Left renal cortex interstitium (tissue), 4 donors: ENCODE measurements at places on chromosomes 7 and 10. TPM values are rescaled to one million over a fixed set of nuclear protein-coding genes. Genes with fewer than 3 reads are reported as not detected.

UBE2D1 gene
- 33.8 TPM for polyA plus RNA-seq

MASTL gene
- polyA plus RNA-seq = 15.4 TPM

PNLIPRP3 gene
- not detected for polyA plus RNA-seq

LIPF gene
- polyA plus RNA-seq = 0.11 TPM

AKR1C8 gene
- polyA plus RNA-seq = 0.31 TPM

HMX3 gene
- polyA plus RNA-seq = not detected

LRRC18 gene
- polyA plus RNA-seq = 0.17 TPM

IKZF1 gene
- polyA plus RNA-seq = 2.5 TPM

FGFR2 gene
- polyA plus RNA-seq = 106 TPM

PSAP gene
- 935 TPM for polyA plus RNA-seq

GRCh38 chr10:72702868-72703581, 11.1 kb downstream of the MCU start:
- DNase-seq = no peak

- DNase-seq = no peak
Measured at GRCh38 chr10:86823565-86823964, 67.1 kb downstream of the BMPR1A start.

DNA sequence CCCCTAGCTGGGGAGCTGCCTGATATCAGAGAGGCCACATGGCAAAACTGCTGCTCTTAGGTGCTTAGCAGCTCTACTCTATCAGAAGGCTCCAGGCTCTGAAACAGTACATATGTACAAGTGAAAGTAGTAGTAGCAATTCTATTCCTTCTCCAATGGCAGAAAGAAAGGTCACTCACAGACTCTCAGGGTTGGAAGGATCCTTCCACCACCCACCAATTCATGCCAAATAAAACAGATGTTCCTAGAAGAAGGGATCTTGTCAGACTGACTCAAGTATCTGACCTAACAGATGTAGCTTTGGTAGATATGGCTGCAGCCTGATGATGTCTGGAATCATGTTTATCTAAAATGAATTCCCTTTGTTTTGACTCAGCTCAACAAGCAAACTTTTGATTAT, 8.0 kb upstream of the ALDH18A1 start:
- no peak for DNase-seq

GRCh38 chr7:99699946-99700345, 20.1 kb upstream of the CYP3A5 start:
- no peak for DNase-seq

GRCh38 chr10:133335246-133336117, 1.2 kb downstream of the CALY start:
- no peak for DNase-seq

DNA sequence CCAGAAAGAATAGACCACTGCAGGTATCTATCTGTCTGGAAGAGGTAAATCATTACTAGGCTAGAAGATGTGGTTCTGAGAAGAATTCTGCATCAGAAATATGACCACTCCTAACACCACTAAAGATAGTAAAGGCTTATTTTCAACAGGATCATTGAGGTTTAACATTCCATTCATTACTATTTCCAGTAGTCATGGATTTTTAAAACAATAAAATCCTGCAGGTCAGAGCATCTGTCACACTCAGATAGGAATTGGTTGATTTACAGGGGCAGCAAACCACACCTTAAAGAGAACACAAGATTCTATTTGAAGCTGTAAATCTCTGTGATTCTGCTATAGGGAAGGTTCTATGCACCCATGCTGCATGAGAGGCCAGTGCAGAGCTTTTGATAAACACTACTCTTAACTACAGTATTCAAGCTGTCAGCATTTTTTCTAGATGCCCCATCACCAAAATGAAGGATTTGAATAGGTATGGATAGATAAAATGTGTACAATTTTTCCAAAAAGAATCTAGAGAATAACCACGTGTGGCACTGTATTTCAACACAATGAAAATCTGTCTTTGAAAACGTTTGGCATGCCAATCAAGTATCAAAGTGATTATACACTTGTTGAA, 14.6 kb downstream of the LRRC17 start:
- no peak for DNase-seq

DNA sequence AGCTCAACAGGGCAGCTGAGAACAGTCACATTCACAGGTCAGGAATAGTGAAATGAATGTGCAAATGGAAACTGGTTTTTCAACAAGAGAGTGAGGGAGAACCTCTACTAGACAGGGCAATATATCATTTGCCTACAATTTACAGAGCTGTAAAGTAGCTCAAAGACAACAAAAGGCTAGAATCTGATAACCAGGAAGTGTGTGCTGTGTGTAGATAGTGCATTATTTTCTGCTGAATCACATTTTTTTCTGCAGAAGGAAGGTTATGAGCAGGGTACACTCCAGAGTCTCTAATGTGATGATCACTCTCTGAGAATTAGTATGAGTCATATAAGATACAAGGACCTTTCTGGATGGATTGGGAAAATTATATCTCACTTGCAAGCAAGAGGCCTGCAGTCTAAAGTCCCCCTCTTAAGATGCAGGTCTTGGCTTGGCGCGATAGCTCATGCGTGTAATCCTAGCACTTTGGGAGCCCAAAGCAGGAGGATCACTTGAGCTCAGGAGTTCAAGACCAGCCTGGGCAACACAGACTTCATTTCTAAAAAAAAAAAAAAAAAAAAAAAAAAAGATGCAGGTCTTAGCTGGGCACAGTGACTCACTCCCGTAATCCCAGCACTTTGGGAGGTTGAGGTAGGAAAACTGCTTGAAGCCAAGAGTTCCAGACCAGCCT, 59.9 kb upstream of the COBL start:
- DNase-seq = no peak

- no peak for DNase-seq
Measured at GRCh38 chr10:67492317-67493019, 203.5 kb downstream of the CTNNA3 start.

DNA sequence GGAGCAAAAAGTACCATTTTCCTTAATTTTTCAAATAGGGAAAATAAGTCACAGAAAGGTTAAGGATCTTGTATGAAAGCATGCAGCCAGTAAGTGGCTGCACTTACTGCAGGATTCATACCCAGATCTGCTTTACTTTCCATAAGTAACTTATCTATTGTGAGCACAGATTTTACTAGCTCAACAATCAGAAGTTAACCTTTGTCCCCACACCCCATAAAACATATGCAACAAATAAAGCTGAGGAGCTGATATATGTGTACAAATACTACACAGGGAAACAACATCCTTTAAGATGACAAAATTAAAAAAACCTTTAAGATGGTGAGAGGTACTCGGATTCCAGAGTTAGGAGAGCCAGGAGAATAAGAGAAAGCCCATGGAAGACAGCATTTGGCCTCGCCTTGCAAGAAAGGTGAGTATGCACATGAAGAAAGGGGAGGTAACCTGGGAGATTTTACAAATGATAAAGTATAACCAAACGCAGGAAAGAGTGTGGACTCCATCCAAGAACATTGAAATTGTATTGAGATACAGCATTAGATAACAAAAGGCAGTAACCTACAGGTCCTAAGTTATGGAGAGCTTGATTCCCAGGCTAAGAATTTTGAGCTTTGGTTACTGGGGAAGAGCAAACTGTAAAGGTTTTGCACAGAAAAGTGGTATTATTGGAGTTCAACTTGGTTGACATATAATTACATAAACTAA, 87.1 kb downstream of the ITGB8 start:
- DNase-seq = no peak

GRCh38 chr7:5296611-5297226, 14.0 kb downstream of the SLC29A4 start:
- no peak for DNase-seq

GRCh38 chr10:112313911-112314310, 30.7 kb downstream of the TECTB start:
- DNase-seq = no peak

- no peak for DNase-seq
Measured at GRCh38 chr10:29530112-29530976, 104.4 kb downstream of the SVIL start.

DNA sequence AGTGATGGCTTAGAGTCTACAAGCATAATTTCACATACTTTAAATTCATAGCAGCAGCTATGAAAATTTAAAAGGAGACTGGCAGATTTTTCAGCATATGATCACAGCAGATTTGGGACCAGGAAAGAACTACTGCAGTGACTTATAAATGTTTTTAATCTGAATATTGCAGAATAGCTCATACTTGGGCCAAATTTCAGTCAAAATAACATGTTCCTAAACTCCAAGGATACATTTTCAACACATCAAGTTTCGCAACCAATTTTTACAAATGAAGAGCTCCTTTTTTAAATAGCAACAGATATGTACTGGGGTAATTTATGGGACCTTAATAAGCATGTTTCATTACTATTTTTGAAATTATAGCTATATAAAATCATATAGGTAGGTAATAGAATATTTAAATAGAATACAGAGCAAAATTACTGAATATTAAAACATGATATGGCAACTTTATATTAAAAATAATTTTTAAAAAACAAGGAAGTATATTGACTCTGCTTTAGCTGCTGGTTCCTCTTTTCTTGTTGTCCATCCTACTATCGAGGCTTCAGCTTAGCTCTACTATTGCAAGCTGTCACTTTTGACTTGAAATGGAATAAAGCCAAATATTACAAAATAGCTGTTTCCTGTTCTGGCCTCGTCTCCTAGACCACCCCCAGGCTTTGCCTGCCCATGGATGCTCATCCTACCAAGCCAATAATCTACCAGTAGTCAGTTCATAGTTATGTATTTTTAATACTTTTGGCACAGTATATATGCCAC, 123.1 kb downstream of the NRBF2 start:
- no peak for DNase-seq

DNA sequence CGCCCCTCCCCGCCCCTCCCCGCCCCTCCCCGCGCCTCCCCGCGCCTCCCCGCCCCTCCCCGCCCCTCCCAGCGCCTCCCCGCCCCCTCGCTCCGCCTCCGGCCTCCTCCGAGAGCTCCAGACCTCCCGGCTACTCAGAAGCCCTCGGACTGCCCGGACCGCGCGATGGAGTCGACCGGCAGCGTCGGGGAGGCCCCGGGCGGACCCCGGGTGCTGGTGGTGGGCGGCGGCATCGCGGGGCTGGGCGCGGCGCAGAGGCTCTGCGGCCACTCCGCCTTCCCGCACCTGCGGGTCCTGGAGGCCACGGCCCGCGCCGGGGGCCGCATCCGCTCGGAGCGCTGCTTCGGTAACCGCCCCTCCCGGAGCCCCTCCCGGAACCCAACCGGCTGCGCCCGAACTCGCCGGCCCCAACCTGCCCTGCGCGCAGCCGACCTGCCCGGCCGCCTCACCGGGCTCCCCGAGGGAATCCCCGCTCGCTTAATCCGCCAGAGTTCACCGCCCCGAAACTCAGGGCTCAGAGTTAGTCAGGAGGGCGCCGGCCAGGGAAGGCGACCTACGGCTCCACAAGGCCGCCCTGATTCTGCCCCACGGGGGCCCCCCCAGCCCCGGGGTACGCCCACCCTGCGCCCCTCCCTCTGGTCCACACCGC, at the start of gene PAOX:
TSS of gene PAOX (plus strand) at position 111 of the 649 bp plus-strand sequence. CDS start at position 166, 55 bp downstream.
- DNase-seq = no peak

- DNase-seq = no peak
Measured at GRCh38 chr7:55070271-55070743, 51.5 kb downstream of the EGFR start.

DNA sequence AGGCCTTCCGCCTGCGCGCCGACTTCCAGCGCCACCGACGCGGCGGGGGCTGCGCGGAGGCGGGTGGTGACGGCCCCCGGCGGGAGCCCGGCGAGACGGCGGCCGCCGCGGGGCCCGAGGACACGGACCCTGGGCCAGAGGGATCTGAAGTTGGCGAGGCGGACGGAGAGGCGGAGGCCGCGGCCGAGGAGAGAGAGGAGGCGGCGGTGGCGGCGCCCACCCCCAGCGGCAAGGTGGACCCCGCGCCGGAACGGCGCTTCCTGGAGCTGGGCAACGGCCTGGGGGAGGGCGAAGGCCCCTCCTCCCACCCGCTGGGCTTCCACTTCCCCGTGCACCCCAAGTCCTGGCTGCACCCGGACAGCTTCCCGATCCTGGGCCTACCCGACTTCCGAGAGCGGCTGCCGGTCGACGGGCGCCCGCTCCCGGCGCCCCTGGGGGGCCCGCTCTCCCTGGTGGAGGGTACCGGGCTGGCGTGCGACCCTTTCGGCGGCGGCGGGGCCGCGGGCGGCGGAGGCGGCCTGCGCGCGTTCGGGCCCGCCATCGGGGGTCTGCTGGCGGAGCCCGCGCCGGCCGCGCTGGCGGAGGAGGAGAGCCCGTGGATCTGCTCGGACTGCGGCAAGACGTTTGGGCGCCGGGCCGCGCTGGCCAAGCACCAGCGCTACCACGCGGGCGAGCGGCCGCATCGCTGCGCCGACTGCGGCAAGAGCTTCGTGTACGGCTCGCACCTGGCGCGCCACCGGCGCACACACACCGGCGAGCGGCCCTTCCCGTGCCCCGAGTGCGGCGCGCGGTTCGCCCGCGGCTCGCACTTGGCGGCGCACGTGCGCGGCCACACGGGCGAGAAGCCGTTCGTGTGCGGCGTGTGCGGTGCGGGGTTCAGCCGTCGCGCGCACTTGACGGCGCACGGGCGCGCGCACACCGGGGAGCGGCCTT, 16.2 kb downstream of the ZNF316 start:
- DNase-seq = no peak

DNA sequence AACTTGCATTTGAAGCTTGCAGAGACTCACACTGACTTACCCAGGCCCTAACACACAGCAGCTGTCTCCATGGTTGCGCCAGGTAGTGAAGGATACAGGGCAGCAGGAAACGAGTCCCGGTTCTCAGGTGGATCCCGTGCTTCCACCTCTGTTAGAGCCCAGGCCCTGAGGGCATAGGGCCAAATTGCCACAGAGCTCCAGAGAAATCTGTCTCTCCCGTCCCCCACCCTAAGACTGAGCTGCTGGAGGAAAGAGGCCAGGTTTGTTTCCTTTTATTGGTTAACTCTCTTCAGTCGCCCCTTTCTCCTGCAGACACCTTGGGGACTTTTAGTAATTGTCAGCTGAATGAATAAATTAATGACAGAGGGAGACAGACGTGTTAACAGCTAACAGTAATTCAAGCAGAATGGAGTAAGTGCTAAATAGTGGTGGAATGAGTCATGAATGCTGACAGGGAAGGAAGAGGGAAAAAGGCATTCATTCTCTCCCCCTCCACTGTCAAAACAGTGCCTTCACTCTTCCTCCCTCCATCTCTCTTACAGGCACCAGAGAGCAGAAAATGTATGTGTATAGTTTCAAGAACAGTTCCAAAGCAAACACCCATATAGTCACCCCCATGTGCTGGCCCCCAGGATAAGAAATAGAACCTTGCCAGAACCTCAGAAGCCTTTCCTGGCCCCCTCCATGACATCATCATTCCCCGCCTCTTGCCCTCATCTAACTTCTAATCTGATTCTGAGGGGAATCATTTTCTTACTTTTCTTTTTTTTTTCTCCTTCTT, 16.8 kb upstream of the DLG5 start:
- no peak for DNase-seq

- DNase-seq = no peak
Measured at GRCh38 chr7:157889480-157889879, 552.7 kb downstream of the DNAJB6 start.

DNA sequence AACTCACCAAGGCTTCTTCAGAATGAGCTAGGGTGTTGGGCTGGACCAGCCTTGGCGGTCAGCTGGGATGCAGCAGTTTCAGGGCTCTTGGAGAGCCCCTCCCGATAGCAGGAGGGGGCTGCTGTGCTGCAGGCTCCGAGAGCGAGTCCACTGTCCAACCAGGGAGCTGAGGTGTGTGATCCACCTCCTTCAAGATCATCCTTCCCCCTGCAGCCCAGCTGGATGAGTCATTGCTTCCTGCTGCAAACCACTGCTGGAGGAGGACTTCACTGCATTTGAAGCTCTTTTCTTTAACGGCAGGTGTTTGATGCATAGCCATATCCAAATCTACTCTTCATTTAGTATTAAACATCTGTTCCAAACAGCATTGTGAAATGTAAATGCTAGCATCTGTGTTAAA, 54.2 kb upstream of the EBF3 start:
- no peak for DNase-seq

GRCh38 chr10:126242397-126243260, 145.6 kb downstream of the ADAM12 start:
- DNase-seq = no peak

- DNase-seq = no peak
Measured at GRCh38 chr10:43155221-43155620, 17.0 kb downstream of the CSGALNACT2 start.
